Activated naive CD4-positive, alpha-beta T cell treated with anti-CD3 and anti-CD28 coated beads, Interleukin-2, amount 50 U/mL, for 16 hours (primary cell): ENCODE measurements at places on chromosomes 13 and 19.

DNA sequence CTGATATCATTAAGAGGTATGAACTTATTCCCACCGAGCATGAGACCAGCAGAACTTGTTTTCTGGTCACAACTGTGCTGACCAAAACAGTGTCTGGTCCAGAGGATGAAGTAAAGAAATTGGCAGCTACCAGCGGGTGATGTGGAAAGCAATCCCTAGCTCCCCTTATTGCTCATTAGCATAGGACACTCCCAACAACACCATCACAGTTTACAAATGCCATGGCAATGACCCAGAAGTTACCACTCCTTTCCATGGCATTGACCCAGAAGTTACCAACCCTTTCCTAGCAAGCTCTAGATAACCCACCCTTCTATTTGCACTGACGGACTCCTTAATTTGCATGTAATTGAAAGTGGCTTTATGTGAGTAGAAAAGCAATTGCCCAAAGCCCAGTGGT is 1856.1 kb downstream of the OLFM4 start:
- DNase-seq, result no peak

DNA sequence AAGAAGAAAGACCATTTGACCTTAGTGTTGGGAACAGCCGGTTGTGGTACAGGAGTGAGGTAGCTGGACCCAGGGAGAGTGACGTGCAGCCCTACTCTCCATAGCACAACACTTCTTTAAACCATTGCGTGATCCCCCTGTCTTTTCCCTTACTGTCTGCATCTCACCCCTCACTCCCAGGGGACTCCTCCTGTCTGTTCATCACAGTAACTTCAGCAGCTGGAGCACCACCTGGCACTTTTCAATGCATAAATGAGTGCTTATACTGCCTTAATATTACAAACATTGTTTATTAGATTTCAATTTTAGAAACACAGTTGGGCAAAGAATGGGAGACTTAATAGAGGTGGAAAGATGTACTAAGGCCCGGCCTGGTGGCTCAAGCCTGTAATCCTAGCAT is 285.5 kb downstream of the UQCRFS1 start:
- DNase-seq, result no peak

DNA sequence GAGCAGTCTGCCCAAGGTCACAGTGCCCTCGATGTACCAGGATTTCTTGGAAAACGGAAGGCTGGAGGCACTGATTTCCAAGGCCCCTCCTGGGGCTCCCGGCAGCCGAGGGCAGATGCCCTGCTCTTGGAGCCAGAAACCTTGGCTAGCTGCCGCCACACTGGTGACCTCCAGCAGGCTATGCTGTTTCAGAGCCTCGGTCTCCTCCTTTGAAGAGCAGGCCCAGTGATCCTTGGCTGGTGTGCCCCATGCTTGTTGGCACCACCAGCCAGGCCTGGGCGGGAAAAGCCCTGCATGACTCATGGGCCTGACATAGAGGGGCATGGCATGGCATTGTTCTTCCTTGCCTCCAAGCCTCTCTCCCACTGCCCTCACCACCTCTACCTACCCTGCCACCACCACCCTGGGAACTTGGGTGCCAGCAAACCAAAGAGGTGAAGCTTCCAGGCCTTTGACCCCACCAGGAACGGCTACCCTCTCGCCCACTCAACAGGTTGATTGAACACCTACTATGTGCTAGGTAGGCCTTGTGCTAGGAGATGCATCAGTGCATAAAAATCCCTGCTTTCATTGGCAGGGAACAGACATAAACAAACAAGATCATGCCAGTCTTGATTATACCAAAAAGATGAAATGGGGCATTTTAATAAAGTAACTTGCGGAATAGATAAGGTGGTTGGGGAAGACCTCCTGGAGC is 1.6 kb upstream of the CLEC11A start:
- no peak for DNase-seq

DNA sequence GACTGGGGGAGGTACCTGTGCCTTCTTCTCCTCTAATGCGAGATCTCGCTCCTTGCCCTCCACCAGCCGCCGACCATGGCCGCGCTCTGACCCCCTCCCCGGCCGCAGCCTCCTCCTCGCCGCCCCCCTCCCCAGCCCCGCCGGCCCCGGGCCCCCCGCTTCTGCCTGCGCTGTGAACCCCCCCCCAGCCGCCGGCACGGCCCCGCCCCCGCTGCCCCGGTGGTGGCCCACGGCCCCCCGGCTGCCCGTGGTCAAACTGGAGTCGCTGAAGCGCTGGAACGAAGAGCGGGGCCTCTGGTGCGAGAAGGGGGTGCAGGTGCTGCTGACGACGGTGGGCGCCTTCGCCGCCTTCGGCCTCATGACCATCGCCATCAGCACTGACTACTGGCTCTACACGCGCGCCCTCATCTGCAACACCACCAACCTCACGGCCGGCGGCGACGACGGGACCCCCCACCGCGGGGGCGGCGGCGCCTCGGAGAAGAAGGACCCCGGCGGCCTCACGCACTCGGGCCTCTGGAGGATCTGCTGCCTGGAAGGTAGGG is at the start of gene CACNG8:
CACNG8 (plus strand) TSS at position 51 of the 545 bp plus-strand sequence.
- DNase-seq, result no peak

GRCh38 chr19:35790981-35791813 is 15.8 kb downstream of the ARHGAP33 start:
- no peak for DNase-seq

- no peak for DNase-seq
Measured at GRCh38 chr13:32134241-32135055, 102.9 kb downstream of the FRY start.

DNA sequence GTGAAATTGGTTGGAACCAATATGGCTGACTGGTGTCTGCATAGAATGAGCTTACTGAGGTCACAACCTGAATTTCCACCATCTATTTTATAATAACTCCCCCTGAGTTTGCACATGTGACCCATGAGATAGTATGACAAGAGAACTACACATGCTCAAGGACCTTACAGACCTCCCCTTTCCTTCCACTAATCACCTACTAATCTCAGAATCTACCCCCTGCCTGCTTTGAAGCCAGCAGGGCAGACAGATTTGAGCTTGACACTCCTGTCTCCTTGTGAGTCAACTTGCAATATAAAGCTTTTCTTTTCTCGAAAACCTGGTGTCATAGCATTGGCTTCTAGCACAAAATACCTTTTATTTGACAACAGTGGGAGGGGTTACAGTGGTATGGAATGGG is 248.4 kb downstream of the RFC3 start:
- no peak for DNase-seq

- DNase-seq, result no peak
Measured at GRCh38 chr13:52112591-52112990, 16.3 kb downstream of the NEK5 start.

DNA sequence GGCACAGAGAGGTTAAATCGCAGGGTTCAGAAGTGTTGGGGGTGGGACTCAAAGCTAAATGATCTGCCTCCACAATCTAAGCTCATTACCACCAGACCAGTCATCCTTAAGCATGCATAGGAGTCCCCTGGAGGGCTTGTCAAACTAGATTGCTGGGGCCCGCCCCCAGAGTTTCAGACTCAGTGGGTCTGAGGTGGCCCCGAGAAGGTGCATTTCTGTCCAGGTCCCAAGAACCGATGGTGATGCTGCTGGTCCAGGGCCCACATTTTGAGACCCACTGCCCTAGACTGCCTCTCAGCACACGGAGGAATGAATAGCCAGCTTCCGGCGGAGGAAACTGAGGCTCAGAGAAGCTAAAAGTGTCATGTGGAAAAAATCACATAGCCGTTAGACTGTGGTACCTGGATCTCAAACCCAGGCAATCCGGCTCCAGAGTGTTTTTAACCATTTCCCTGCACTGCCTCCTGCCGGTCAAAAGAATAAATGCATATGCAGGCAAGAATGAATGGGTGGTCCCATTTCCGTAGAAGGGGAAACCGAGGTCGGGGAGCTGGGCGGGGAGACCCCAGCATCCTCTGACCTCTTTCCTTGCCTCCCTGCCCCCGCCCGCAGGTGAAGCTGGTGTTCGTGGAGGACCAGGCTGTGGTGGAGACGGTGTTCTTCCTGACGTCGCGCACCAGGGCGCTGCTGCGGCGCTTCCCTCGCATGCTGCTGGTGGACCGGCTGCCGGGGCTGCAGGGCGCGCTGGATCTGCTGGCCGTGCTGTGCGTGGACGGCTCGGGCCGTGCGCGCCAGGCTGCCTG is 23.8 kb downstream of the ZSWIM9 start:
- peak; percentile 29 for DNase-seq

- no peak for DNase-seq
Measured at GRCh38 chr19:30841934-30842333, 469.8 kb downstream of the ZNF536 start.

DNA sequence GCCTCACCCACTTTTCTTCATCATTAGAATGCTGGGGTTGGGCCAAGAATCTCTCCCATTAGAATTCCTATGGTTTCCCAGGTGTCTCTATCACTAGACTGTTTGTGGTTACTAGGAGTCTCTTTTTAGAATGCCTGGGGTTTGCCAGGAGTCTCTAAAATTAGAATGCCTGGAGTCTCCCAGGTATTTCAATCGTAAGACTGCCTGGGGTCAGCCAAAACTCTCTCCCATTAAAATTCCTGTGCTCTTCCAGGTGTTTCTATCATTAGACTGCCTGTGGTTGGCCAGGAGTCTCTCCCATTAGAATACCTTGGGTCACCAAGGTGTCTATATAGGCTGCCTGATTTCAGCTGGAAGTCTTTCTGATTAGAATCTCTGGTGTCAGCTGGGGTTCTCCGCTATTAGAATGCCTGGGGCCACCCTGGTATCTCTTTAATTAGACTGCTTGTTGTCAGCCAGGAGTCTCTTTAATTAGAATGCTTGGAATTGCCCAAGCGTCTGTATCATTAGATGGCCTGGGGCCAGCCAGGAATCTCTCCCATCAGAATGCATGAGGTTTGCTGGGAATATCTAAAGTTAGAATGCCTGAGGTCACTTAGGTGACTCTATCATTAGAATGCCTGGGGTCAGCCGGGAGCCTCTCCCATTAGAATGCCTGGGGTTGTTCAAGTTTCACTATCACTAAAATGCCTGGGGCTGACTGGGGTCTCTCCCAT is 1479.2 kb downstream of the UQCRFS1 start:
- DNase-seq, result no peak

GRCh38 chr13:30998136-30999088 is 66.0 kb downstream of the TEX26 start:
- no peak for DNase-seq

DNA sequence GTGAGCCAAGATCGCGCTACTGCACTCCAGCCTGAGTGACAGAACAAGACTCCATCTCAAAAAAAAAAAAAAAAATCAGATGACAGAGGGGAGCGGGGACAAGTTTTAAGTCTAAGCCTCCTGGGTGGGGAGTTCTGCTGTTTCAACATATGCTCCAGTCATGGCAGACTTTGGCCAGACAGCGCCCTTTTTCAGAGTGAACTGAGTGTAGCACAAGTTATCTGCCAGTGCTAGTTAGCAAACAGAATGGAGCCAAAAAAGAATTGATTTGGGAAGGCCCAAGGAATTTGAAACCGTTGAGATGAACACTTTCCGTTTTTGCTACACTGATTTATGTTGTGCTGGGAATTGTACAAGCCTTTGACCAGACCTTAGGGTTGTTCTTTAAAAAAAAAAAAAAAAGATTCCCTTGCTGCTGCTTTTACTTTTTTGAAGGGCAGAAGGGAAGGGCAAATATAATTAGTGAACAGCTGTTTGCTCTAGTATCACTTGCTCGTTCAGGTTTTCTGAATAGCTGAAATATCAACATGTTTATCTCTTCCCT is 5.7 kb downstream of the ACTN4 start:
- DNase-seq, result no peak

DNA sequence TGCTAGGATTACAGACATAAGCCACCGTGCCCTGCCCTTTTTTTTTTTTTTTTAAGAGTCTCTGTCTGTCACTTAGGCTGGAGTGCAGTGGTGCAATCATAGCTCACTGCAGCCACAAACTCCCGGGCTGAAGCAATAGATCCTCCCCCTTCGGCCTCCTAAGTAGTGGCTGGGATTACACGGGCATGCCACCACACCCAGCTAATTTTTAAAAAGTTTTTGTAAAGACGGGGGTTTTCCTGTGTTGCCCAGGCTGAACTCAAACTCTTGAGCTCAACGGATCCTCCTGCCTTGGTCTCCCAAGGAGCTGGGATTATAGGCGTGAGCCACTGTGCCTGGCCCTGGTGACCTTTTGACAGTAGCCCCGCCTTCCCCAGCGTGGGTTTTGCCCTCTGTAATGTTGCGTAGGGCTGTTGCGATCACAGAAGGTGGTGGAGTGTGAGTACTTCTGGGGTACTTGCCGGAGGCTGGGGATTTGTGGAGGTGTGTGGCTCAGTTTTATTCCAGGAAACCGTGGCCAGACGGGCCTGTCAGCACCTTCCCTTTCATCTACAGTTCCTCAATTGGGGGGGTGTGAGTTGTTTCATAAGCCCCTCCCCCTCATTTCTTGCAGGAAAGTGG is 11.6 kb upstream of the RETN start:
- no peak for DNase-seq

DNA sequence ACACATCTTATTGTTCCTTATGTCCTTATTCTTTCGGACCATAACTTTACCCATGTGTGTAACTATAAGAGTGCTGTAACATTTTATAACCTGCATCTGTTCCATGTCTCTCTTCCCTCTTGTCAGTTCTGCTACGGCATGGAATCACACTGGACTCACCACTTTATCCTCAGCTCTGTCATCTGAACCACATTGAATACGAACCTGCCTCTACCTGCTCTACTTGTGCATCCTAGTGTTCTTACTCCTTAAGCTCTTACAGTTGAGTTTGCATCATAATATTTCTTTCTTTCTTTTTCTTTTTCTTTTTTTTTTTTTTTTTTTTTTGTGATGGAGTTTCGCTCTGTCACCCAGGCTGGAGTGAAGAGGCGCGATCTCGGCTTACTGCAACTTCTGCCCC is 180.9 kb downstream of the GPC5 start:
- DNase-seq, result no peak

- no peak for DNase-seq
Measured at GRCh38 chr13:111396457-111396856, 76.0 kb downstream of the TEX29 start.

DNA sequence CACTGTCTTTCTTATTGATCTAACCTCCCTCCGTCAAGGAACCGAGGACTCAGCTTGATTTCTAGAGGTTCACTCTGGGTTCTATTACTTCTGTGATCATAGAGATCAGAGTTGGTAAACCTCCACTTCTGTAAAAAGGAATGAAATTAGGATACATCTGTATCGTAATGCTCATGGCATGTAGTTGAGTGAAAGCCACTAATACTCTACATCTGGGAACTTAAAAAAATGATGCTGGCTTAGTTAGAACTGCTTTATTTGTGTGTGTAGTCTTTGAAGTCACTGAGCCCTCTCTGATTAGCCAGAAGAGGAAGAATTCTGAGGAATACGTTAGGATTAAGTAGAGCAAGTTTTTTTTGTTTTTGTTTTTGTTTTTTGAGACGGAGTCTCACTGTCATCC is 140.8 kb downstream of the GGACT start:
- DNase-seq, result no peak
